Daoy (cell line): ENCODE measurements at places on chromosomes 5 and 9.

GRCh38 chr5:149268928-149269557, 2.6 kb upstream of the AFAP1L1 start:
- DNase-seq, result peak; percentile 70

DNA sequence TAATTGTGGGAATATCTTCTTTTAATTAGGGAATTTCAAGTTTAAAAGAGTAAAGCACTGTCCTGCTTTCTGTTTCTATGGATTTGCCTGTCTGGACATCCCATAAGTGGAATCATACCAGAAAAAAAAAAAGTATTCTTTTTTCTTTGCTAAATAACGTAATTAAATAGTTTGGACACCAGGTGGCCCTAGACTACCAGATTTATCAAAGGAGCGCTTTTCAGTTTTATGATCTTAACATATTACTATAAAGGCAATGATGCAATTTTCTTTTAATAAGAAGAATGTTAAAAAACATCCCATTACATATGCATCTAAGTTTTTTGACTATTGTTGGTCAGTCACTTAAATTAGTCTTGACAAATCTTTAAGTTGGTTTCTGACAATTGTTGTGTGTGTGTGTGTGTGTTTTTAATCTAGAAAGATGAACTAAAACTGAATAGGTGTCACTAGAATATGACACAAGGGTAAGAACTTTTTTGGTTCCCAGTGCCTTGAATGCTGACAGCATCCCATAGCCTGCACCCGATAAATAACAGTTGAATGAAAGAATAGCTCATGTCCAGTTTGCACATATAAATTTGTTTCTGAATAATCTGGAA, 49.5 kb downstream of the C5orf22 start:
- peak; percentile 12 for DNase-seq

GRCh38 chr5:87539839-87540238, 127.1 kb upstream of the CCNH start:
- DNase-seq, result no peak

DNA sequence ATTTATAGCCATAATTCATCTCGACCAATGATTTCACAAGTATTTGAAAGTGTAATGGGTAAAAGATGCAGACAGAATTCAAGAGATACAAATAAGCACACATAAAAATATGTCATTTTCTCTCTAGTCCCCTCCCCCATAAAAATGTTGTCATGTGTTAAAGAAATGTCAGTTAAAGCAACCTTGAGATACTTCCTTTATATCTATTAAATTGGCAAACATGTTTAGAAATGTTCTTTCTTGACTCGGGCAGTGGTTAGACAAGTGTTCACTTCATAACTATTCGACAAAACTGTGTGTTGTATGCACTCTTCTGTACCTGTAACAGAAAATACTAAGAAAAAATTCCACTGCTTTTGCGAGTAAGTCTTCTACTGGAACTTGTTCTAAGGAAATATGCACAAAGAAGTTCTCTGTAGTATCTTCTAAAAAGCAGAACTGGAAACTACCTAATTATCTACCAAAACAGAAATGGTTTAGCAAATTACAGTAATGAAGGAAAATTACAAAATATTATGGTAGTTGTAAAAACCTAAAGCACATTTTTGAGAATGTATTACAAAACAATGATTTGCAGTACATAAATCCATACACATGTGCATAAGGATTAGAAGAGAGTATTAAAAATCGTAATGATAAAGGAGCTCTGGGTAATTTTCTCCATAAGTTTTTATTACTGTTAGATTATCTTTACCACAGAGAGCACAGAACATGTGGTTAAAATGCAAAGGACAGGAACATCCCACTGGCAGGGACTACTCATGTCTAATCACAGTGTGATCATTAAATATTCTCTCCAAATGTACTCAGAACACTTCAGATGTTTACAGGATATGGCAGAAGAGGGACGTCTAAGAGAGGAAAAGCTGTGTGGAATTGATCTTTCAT, 35.9 kb downstream of the FBXW2 start:
- no peak for DNase-seq

GRCh38 chr9:20505574-20505973, 116.7 kb downstream of the MLLT3 start:
- DNase-seq, result no peak

GRCh38 chr5:118052503-118052902, 935.8 kb downstream of the DTWD2 start:
- DNase-seq, result no peak

DNA sequence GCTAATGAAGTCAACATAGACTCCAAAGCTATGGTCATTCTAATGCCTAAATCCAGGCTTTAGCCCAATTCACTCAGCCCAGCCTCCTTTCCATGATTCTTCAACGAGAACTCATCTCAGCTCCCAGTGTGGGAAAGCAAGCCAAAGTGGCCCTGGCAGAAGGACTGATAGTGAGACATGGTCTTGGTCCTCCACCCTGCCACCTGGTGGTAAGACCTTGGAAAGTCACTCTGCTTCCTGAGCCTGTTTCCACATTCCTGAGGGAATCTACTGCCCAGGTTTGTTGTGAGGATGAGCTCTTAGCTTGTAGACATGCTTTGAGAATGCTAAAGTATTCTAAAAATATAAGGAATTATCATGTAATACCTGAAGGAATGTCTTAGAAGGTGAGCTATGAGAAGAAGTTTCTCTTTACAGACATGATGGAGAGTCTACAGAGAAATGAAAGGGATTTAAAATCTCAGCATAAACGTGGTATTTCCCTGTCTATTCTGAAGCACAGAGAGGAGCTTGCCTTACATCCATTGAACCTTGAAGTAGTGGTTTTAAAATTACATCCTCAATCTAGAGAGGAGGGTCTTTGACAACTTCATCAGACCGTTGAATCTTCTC, 173.5 kb downstream of the TRIM32 start:
- peak; percentile 73 for DNase-seq

DNA sequence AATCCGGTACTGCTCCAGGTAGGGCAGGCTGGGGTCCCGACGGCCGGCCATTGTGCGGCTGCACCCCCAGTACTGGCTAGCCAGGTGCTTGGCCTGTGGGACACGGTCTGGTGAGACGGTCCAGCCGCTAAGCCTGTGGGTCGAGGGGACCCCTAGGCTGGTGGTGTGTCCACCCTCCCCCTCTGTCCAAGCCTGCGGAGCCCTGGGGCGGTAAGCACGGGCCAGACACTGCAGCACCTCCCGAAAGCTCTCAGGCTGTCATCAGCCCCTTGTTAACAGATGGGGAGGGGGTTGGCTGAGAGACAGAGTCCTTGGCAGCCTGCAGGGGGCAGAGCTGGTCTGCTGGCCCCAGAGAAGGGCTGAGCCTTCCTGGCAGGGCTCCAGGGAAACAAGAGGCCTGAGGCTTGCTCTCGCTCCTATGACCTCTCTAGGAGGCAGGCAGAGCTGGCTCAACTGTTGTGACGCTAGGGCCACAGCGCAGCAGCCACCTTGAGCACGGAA, 11.8 kb upstream of the MRNIP start:
- DNase-seq, result peak; percentile 41

DNA sequence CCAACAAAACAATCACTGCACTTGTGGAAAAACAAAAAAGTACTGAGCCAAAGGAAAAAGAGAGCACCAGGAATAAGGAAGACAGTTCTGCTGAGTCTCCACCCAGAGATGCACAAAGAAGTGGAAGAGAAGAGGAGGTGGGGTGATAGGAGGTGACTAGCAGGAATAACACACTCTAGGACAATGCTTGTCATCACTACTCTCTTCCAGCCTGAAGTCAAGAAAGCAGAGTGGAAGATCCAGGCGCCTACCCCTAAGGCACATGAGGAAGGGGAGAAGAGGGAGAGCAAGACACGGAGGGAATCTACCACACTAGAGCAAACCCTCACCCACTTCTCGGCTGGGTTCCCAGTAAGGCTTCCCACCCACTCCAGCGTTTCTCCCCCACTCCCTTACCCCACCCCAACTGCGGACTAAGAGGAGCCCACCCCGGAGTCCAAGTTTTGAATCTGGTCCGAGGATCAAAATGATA, 1.7 kb downstream of the SLIT3 start:
- peak; percentile 35 for DNase-seq

DNA sequence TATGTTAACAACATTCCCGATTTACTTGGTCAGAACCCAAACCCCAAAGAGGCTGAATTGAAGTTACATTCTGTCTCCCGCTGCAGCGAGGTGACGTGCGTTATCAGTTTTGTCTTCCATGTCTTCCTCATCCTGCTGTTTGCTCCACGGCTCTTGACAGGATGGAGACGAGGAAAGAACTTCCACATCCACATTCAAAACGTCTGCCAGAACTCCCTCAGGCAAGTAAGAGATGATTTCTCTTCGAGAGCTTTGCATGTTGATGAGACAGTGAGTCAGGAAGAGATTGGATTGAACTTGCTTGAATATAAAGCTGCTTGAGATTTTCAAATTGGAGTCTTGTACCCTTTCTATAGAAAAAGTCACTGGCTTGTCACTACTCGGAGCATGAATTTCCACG, 242.6 kb downstream of the AUH start:
- peak; percentile 65 for DNase-seq

DNA sequence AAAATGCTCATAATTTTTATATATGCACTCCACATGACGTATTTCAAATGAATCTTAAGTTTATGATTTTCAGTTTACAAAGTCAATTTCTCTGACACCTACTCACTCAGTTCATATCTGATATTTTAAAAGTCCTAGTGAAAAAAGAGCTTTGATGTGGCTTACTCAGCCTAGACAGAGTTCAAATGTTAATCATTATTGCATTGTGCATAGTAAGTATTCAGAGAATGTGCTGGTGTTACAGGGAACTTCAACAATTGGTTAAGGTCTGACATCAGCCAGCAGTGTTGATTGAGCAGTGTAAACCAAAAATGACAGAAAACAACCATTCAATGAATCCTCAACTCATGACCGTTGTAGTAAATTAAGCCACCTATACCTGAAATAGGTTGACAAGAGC, 147.2 kb upstream of the LHFPL2 start:
- no peak for DNase-seq

- DNase-seq, result no peak
Observed at GRCh38 chr9:108756746-108757490, 98.9 kb downstream of the ACTL7B start.

DNA sequence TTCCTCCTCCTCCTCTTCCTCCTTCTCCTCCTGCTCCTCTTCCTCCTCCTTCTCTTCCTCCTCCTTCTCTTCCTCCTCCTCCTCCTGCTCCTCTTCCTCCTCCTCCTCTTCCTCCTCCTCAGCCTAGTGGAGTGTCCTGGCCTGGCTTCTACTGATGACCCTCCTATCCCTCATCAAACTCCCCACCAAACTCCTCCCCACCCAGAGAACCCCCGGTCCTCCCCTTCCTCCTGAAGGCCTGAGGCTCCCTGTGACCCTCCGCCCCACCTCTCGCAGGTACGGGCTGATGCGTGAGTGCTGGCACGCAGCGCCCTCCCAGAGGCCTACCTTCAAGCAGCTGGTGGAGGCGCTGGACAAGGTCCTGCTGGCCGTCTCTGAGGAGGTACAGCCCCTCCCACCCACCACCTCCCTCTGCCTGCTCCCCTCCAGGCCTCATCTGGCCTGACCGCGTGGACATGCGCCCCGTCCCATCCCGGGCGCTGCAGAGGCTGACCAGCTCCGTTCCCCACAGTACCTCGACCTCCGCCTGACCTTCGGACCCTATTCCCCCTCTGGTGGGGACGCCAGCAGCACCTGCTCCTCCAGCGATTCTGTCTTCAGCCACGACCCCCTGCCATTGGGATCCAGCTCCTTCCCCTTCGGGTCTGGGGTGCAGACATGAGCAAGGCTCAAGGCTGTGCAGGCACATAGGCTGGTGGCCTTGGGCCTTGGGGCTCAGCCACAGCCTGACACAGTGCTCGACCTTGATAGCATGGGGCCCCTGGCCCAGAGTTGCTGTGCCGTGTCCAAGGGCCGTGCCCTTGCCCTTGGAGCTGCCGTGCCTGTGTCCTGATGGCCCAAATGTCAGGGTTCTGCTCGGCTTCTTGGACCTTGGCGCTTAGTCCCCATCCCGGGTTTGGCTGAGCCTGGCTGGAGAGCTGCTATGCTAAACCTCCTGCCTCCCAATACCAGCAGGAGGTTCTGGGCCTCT, 10.6 kb downstream of the FGFR4 start:
- no peak for DNase-seq

- peak; percentile 87 for DNase-seq
Observed at GRCh38 chr5:150065886-150066285, 20.5 kb downstream of the CSF1R start.

DNA sequence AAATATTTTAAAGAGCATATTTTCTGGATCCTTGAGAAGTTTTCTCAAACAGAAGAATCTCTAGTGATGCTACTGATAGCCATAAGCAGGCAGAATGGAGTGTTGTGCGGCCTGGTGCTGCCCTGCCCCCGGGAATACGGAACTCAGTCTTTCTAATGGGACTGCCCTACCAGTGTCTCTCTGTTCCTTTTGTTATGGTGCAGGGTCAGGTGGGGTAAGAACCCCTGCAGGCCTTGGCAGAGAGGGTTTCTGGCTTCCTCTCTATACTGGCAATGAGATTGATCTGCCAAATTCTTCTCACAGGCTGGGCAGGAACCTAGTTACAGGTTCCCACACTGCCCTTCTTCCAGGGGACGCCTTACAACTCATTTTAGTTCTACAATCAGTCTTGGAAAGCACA, 2.6 kb downstream of the IL5 start:
- DNase-seq, result no peak

- no peak for DNase-seq
Observed at GRCh38 chr9:95061916-95062595, 255.5 kb downstream of the FANCC start.

DNA sequence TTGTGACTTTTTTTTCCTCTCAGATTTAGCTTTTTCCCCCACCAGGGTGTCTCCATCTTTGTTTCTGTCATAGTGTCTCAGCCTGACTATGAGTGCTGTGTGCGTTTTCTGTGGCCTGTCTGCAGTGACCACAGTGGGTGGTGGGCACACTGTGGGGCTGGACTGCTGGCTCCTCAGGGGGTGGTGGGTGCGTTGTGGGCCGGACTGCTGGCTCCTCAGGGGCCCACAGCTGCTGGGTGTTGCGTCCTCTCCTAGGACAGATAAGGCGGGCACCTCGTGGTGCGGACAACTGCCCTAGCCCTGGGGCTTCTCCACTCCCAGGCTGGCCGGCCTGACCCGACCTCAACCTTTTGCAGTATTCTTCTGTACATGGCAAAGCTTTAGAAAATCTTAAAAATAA, 100.4 kb downstream of the EHMT1 start:
- no peak for DNase-seq

DNA sequence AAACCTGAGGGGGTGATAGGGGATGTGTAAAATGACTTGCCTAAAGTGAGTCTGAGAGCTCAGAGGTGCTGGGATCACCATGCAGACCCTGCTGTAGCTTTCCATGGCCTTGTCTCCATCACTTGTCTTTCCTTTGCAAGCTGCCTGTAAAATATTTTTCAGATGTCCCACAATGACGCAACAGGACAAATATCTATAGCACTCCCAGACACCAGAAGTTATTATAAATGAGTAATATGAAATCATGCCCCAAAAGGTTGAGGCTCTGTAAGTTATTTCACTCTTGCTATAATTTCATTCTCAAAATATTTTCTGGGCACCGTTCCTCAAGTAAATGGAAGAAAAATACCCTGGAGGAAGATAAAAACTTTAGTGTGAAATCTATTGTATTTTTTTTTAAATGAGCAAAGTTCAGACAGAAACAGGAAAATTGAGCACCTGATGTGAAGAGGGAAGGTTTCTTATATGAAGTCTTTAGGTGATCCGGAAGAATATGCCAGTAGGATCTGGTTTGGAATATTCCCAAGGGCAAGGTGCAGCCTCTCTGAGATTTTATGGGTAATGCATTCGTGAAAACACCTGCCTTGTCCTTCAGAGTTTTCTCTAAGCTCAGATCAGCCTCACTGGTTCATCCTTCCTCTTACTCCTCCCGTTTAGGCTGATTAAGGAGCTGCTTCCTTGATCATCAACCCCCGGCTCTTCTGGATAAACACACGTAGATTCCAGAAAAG, 138.3 kb upstream of the DMAC1 start:
- no peak for DNase-seq
